RCC 7860 (cell line): ENCODE measurements at places on chromosomes 13 and 19.
A peak's percentile ranks its signal among the peaks of the same experiment; 100 is the strongest.

DNA sequence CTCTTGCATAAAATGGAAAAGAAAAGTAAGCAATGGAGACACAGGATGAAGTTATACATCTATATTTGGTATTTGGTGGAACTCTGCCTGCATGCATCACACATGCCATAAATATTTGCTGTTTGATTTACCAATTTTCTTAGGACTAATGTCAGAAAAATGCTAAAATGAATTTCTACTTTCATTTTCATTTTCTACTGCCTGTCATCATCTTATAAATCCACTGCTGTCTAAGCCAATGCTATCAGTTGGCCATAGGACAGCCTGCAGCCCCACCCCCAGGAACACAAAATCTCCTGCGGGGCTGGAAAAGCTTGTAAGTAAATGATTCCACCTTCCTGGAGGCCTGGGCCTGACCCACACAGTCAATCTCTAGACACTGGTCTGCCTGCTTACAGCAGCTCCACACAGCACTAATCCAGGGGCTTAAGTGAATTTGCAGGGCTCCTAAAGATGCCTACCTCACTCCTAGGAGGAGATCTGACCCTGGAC lies 122.0 kb downstream of the ENOX1 start:
- DNase-seq = peak; percentile 10

GRCh38 chr13:103788061-103788652 lies 721.9 kb upstream of the SLC10A2 start:
- DNase-seq = no peak

DNA sequence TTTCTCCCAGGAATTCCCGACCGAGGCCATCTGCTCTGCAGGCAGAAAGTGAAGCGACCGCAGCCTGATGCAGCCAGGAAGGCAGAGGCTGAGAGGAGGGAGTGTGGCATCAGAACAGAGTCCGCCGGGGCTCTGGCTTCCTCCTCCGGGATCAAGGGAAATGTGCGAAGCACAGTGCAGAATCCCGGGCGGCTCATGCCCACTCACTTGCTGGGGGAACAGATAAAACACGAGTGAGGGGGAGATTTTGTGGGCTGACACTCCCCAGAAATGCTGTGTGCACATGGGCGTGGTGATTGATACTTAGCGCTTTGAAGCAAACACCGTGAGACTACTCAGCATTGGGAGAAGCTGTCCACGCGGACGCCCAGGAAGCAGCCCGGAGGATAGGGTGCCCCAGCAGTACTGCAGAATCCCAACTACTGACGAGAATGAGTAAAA lies 75.3 kb upstream of the POMP start:
- DNase-seq = no peak

DNA sequence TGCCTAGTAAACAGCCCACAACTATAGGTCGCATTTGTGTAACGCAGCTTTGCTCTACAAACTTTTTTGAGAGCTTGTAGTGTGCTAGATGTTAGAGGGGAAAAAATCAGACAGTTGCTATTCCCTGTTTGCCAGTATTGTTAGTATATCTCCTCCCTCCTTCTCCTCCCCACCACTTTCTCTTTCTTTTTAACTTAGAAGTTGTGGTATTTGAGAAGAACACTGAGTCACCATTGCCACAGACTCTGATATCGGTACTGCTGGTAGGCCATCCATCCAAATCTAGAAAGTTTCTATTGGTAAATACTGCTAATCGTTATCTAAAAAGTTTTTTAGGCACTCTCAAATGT lies 666 bp downstream of the POMP start:
- peak; percentile 37 for DNase-seq

DNA sequence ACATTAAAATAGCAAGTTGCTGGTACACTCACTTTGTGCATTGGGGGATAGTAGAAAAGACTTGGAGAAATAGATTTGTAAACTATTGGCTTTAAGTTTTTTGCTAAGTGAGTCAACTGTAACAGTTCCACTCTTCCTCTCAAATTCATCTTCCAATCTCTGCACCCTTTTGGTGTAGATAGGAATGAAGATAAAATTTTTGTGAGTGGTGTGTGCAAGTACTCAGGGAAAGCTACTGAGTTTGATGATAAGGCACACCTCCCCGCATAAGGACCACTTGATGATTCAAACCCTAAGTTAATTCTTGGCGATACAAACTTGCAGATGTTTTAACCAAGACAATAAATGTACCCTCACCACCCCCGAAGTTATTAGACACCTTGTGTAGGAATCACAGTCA lies 168.3 kb upstream of the SLITRK1 start:
- DNase-seq = no peak

- no peak for DNase-seq
Measured at GRCh38 chr13:55159765-55160164, 1981.0 kb upstream of the PRR20A start.

- no peak for DNase-seq
Measured at GRCh38 chr13:44378277-44378676, 4.7 kb downstream of the SERP2 start.

DNA sequence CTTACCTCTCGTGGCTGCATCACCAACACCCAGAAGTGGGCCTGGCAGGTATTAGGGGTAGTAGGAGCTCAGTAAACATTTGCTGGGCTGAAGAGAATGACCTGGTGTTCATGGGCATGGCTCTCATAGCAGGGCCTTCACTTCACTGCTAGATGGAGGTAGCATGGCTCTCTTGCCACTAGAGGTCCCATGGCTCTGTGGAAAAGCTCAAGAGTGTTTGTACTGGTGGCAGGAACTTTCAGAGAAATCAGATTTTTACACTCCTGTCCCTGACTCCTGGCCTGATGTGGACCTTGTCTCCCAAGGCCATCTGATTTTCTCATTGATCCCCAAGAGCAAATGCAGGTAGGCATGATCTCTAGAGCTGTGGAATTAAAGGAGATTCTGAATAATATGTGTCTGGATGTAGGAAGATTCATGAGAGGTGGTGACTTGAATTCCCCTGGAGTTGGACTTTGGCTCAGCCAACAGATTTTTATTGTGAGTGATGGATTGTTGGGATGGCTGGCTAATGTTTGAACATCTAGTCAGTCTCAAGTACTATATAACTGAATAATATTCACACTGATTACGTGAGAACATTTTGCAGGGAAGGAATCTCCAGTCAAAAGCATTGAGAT lies 5.7 kb downstream of the ZNF574 start:
- no peak for DNase-seq
